Stimulated activated CD4-positive, alpha-beta T cell treated with anti-CD3 and anti-CD28 coated beads, Interleukin-12 subunit alpha, Interleukin-12 subunit beta, amount 100 ng/mL, for 48 hours (primary cell): ENCODE measurements at places on chromosomes 7 and 10.

- DNase-seq = no peak
Measured at GRCh38 chr7:596071-596818, 76.6 kb upstream of the PDGFA start.

GRCh38 chr10:91339729-91340128 is 70.4 kb upstream of the HECTD2 start:
- no peak for DNase-seq

GRCh38 chr7:138208864-138209263 is 132.6 kb downstream of the AKR1D1 start:
- DNase-seq = no peak

DNA sequence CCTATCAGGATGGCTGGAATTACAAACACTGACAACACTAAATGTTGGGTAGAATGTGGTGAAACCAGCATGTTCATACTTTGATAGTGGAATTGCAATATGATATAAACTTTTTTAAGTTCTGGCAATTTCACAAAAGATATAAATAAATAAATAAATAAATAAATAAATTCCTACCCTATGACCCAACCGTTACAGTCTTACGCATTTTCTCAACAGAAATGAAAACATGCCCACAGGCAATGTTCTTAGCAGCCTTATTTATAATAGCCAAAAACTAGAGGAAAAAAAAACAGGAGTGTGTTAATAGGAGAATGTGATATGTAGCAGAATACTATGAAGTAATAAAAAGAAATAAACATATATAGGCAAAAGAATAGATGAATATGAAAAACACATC is 318.9 kb downstream of the IPMK start:
- DNase-seq = no peak

DNA sequence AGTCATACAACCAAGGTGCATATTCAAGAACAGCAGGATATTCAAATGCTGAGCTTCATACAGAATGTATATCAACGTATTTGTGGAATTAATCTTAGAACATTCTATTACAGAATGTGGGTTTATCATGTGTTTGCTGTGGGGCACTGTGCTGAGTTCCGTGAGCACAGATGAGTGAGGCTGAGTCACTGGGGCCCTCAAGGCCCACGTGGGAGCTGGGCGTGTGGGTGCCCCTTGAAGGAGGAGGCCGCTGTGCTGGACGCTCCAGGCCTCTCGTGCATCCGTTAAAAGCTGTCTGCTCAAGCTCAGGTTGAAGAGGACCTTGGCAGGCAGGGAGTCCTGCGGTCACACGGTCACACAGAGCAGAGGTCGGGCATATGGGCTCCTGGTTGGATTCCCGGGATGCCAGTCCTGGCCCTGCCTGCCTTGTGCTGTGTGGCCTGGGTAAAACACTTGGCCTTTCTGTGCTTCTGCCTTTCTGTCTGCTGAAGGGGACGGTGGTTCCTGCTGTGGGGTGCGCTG is 70.1 kb downstream of the GLRX3 start:
- no peak for DNase-seq

- no peak for DNase-seq
Measured at GRCh38 chr7:146701166-146701565, 584.6 kb downstream of the CNTNAP2 start.

DNA sequence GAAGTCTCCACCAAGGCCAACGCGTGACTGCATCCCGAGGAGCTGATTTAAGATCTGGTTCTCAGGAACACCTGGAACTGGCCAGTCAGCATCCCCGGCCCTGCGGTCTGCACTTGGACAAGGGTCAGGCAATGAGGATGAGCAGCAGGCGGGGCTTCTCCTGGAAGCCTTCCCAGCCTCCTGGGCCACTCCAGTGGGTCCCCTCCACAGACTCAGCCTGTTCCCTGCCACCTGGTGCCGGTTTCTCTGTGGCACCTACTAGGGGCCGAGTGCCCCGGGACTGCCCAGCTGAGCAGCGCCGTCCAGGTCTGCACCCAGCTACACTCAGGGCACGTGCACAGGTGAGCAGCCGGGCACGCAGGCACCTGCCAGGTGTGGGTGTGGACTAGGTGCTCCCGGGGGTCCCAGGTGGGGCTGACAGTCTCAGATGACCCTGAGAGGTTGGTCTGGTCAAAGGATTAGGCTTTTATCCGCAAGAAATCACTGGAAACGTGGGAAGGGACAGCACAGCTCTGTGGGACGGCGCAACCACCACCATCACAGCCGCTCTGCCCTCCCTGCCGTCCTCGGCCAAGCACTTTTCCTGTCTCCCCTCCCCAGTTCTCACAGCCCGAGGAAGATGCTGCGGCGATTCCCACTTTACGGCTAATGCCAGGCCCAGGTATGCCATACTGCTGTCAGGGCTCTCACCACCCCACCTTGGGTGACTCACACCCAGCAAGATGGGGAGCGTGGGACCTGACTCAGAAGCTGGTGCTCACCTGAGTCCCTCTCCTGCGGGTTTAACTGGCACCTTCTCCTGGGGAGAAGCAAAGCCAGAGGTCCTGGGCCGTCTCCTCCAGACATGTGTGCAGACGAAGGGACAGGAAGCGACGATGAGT is 166.0 kb downstream of the RNF216 start:
- DNase-seq = no peak

DNA sequence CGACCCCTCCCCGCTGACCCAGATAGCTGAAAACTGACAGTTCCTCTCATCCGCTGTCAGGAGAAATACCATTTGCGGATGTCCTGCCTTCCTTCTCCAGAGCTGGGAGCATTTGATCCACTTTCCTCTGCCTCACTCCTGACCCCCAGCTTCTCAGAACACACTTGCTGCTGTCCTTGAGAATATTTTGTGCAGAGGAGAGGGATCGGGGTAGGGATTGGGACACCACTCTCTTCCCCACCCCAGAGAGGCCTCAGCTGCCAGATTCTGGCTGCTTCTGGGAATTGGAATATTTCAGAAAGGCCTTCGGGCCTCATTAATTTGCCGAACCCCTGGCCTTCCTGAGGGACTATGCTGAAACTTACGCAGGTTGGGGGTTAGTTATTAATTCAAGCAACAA is 97.0 kb downstream of the C10orf105 start:
- no peak for DNase-seq

DNA sequence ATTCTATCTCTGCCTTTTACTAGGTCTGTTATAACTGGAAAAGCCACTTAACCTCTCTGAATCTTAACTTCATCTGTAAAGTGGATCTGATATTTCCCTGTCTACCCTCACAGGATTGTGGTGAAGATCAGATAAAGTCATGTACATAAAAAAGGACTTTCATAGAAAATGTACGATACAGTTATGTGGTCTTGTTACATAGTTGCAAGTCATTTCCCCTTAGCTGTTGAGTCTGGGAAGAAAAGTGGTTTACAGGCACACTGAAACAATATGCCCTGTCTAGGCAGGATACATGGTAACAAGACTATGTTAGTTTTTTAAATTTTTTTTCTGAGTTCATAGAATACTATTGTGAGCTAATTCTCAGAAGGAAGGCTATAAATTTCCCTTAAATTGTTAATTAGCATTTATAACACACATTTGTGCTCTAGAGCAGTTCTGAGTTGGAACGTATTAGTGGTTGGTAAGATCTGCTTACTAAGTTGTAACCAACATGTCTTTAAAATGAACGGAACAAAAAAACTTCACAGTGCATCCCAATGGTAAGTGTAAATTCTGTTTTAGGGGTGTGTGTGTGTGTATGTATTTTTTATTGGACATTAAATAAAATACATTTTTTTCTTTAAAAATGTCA is 7.1 kb upstream of the GSTO1 start:
- no peak for DNase-seq

- DNase-seq = no peak
Measured at GRCh38 chr7:17593819-17594419, 295.5 kb downstream of the AHR start.

DNA sequence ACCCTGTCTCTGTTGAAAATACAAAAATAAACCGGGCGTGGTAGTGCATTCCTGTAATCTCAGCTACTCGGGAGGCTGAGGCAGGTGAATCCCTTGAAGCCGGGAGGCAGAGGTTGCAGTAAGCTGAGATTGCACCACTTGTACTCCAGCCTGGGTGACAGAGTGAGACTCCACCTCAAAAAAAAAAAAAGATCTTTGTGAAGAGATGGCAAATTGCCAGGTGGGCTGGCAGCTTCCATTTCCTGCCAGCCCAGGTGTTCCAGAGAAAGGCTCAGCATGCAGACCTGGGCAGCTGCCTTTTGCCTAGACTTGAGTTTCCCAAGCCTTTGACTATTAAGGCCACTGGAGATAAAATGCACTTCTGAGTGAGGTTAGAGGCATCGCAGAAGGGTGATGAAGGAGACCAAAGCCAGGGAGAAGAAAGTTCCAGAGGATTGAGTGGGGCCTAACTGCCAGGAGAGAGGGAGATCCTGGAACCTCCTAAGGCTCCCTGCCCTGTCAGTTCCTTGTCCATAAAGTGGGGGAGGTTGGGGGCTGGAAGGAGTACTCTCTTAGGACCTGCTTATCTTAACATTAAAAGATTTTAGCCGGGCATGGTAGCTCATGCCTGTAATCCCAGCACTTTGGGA is 10.0 kb upstream of the DDIT4 start:
- DNase-seq = no peak

GRCh38 chr10:37865957-37866803 is 8.8 kb upstream of the ZNF248 start:
- DNase-seq = no peak

GRCh38 chr7:4151926-4152549 is 530.1 kb upstream of the FOXK1 start:
- no peak for DNase-seq

- DNase-seq = no peak
Measured at GRCh38 chr10:126969310-126969709, 64.1 kb downstream of the DOCK1 start.
